GDM1 (cell line): ENCODE measurements at places on chromosomes 12 and 14.

- no peak for DNase-seq
Observed at GRCh38 chr12:26841085-26841484, 8.1 kb upstream of the ITPR2 start.

- DNase-seq: no peak
Observed at GRCh38 chr12:44397631-44398030, 478.5 kb downstream of the NELL2 start.

GRCh38 chr12:76020281-76020680 lies 11.3 kb downstream of the PHLDA1 start:
- DNase-seq: peak; percentile 68

- DNase-seq: no peak
Observed at GRCh38 chr12:71299541-71300376, 139.8 kb upstream of the LGR5 start.

GRCh38 chr14:23209651-23210423 lies 26.4 kb upstream of the SLC7A8 start:
- no peak for DNase-seq

- no peak for DNase-seq
Observed at GRCh38 chr14:68789821-68790643, 2.8 kb downstream of the ZFP36L1 start.

- no peak for DNase-seq
Observed at GRCh38 chr12:32069071-32069470, 37.6 kb upstream of the BICD1 start.

- DNase-seq: no peak
Observed at GRCh38 chr14:51529736-51530135, 122.0 kb upstream of the FRMD6 start.

GRCh38 chr12:94121886-94122285 lies 26.5 kb upstream of the PLXNC1 start:
- DNase-seq: no peak

- DNase-seq: no peak
Observed at GRCh38 chr12:2179058-2179457, 126.3 kb downstream of the CACNA1C start.

DNA sequence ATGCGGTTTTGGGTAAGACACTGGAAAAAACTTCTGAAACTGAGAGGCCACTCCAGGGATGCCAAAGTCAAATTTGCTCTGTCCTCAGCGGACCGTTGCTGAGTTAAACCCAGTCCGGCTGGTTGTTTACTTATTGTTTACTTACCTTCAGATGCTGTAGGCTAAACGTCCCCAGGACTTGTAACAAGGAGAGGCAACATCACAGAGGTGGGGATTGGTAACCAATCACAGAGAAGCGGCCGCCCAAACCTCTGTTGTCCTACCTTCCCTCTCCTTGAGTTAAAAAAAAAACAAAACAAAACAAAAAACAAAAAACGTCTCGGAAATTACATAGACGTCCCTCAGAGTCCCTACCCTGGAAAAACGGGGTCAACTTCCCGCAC lies 380 bp downstream of the ANO2 start:
- no peak for DNase-seq

GRCh38 chr14:77221241-77221871 lies 39.8 kb downstream of the TMEM63C start:
- no peak for DNase-seq

DNA sequence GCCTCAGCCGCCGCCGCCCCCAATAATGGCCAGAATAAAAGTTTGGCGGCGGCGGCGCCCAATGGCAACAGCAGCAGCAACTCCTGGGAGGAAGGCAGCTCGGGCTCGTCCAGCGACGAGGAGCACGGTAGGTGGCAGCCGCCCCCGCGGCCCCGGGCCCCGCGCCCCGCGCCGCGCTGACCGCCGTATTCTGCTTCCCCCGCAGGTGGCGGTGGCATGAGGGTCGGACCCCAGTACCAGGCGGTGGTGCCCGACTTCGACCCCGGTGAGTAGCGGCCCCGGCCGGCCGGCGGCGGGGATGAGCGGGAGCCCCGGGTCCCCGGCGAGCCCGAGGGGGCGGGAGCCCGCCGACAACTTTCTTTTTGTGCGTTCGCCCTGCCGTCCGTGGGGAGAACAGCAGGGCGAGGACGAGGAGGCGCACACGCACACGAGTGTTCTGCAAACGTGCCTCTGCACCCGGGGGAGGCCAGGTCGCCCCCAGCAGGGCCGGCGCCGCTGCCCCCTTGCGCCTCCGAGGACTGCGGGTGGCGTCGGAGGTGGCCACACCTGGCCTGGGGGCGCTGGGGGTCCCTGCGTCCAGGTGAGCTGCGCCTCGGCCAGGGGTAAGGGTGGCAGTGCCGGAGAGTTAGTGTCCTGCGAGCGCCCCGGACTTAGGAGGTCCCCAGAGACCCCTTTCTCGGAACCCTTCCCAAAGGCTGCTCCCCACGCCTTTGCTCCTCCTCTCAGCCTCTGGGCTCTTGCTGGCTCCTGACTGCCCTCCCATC lies 794 bp downstream of the RCOR1 start:
- DNase-seq: peak; percentile 14

GRCh38 chr12:76547526-76547925 lies 12.0 kb downstream of the OSBPL8 start:
- no peak for DNase-seq

GRCh38 chr14:96804895-96805294 lies 7.7 kb downstream of the VRK1 start:
- DNase-seq: no peak

GRCh38 chr12:53399896-53400295 lies 19.9 kb downstream of the SP1 start:
- no peak for DNase-seq

DNA sequence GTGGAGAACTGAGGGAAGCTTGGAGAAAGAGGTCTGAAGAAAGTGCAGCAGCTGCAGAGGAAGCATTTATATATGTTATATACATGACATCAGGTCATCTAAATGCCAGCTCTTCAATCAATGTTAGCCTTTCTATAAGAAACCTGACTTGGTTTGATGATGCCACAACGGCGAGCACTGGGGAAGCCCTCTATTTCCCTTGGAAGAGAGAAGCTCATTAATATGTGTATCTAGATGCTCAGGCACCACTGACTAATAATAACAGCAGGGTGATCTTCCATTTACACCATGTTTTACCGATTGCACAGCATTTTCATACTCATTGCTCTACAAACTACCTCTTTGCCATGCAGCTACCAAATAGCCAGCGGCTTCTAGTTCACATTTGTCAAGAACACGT lies 811 bp downstream of the ACYP1 start:
- no peak for DNase-seq

GRCh38 chr12:81229759-81230158 lies 151.9 kb downstream of the ACSS3 start:
- DNase-seq: no peak

GRCh38 chr14:90062127-90062794 lies 467 bp downstream of the KCNK13 start:
- DNase-seq: no peak
